ENCODE measurements at places on chromosomes 1 and 21.

DNA sequence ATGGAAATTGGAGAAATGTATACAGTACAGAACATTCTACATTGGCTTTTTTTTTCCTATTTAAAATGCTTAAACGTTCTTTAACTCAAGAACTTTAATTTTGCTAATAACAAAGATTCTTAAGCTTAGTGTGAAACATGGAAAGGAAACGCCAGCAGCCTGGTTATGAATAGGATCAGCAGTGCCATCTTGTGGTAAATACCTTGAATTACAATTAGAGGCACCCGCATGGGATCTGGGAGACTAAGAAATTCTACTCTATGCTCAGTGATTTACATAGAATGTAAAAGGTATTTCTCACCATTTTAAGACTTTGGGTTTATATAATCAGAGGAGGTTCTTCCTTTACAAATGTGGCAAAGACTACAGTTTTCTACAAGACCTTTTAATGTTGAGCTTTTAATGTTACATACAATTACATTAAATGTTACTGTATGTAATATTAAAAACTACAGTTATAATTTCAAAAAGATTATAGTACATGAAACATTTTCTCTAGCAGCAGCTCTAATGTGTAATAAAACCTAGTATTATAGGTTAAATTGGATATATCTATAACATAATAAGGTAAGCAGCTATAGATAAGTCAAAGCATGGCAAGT is 32.1 kb upstream of the APOBEC4 start:
- no peak for DNase-seq

DNA sequence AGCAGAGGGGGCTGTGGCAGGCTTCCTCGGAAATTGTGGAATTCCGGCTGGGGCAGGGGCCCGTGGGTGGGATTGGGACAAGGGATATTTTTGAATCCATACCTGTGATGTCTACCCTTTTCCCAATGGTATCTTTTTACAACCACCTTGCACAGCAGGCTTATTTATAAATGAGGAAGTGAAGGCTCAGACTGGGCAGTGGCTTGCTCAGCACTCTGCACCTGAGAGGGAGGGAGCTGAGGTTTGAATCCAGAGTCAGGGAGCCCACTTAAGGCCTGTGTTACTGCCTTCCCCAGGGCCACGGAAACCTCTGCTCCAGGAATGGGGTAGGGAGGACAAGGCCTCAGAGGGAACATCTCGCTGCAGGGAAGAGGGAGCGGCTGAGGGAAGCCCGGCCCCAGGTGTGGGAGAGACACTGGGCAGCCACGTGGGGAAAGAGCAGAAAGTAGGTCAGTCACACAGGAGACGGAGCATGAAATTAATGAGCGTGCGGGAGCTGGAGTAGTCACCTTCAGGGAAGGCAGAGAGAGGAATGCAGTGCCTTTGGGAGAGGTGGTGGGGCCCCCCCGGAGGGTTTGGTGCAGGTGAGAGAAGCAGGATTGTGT is 35.4 kb upstream of the SCMH1 start:
- peak; percentile 43 for DNase-seq

DNA sequence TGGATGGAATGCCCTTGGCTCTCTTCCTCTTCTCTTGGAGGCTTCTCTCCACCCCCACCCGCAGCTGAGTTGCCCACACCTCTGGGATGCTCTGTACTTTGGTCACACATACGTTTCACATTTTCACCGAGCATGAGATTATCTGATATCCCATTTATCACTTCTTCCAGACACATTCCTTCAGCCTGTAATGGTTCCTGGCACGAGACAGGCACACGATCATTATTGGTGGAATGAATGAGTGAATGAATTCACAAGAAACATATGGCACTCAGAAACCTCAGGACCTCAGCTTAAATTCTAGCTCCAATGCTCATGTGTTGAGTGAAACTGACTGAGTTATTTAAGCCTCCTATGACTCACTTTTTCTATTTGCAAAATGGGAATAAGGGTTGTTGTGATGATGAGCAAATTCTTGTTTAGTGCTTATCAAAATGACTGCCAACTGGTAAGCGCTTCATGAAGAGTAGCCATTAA is 242.7 kb upstream of the JUN start:
- no peak for DNase-seq

GRCh38 chr1:151997284-151997570 is 3.6 kb upstream of the S100A10 start:
- no peak for DNase-seq

GRCh38 chr1:193185901-193186731 is at the start of gene B3GALT2:
B3GALT2 (minus strand) TSS chr1:193186613; CDS start chr1:193181562, 5,051 bp downstream.
- DNase-seq, result no peak

GRCh38 chr1:156172696-156173470 is 19.5 kb downstream of the SEMA4A start:
- DNase-seq, result no peak

DNA sequence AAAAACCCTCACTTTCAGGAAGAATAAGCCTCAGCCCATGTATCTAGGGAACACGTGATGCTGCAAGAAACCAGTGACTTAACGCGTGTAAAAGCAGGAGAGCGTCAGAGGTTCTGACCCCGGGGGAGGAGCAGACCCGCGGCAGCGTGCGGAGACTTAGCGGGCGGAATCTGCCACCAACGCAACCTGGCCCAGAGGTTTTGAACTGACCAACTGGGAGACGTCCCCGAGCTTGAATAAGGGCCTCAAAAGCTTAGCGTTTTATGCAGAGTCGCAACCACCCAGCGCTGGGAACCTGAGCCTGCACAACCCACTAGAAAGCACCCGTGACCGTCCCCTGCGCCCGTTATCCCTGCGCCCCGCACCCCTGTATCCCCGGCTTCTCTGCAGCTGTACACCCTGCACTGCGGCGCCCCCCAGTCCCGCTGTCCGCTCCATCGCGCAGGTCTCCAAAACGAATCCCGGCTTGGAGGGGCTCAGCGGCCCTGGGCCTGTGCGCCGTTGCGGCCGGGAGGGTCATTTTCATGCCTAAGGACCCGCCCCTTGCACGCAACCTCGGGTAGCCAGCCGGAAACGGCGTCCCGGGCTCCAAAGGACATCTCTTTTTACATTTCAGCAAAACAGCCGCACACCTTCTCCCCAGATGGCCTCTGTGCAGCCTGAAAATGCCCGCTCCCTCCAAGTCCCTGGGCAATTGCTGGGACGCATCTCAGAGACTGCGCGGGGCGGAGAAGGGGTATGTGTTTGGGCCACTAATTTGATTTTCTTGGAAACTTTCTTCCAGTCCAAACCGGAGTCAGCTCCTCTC is 29.4 kb upstream of the TRIM17 start:
- DNase-seq, result peak; percentile 36

GRCh38 chr1:240888039-240888786 is 276.3 kb upstream of the GREM2 start:
- no peak for DNase-seq

- DNase-seq, result no peak
Observed at GRCh38 chr1:43435146-43436145, 18.3 kb downstream of the HYI start.

GRCh38 chr1:235597867-235598553 is 51.6 kb downstream of the GNG4 start:
- DNase-seq, result no peak

DNA sequence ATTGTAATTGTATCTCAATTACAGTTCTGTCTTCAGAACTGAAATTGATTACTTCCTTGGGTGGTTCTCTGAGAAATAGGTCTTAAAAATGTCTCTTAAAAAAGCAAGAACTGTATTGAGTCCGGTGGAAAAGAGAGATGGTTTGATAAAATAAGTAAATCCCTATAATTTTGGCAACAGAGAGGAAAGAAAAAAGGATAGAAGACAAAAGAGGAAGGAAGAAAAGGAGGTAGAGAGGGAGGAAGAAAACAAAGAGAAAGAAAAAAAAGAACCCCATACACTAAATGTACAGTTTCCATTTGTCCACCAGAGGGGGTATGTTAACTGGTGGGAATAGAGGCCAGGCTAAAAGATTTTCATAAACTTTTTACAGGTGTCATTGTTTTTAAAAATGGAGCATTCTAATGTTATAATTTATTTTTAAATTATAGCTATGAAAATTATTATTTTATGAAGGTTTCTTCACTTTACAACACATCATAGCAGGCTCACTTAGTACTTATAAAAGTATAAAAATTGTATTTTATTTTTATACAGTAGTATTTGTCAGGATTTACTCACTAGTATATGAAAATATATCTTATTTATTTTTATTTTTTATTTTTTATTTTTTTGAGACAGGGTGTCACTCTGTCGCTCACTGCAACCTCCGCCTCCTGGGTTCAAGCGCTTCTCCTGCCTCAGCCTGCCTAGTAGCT is 2.1 kb upstream of the UBE2T start:
- DNase-seq, result peak; percentile 89

DNA sequence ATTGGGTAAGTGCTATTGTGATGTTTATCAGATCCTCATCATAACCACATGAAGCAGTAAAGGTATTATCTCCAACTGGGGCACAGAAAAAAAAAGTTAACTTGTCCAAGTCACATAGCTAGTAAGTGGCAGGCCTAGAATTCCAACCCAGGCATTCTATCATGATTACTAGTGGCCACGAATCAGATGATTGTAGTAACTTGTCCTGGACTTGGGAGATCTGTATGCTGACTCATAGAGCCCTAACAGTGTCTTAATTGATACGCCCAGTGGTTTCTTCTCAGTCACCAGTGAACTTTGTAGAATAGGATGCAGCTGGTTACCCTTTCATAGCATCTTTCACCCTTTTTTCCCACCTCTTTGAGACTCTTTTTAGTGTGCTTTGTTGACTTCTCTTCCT is 91.1 kb upstream of the UBE2U start:
- no peak for DNase-seq

- no peak for DNase-seq
Observed at GRCh38 chr1:60825593-60825992, 256.8 kb upstream of the NFIA start.

DNA sequence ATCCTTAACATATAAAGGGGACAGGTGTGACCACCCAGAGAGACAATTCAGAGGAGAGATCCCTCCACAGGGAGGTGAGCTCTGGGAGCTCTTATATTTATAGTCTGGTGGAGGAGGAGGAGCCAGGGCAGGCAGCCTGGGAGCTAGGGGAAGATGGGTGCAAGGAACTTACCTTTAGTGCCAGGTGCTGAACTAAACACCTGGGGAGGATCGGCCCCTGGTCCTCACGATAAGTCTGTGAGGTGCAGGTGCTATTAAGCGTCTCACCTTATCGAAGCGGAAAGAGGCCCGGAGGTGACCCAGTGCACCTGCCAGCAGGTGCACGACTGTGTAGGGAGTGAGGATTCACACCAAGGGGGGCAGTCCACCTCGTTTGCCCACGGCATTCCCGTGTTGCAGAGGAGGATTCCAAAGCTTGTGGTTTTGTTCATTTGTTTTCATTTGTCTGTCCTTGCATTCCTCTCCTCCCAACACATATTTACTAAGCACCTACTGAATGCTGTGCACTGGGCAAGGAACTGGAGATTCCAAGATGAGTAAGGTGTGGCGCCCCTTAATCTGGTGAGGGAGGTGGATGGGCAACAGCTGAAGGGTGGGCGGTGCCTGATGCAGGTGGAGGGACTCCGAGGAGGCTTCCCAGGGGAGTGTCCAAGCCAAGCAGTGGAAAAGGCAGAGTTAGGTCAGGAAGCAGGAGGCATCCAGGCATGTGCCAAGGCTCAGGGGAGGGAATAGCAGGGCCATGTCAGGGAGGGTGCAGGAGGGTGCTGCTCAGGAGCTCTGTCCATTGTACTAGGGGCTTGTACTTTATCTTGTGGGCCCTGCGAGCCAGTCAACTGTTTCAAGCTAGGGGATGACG is 11.5 kb downstream of the ARHGEF10L start:
- peak; percentile 76 for DNase-seq

DNA sequence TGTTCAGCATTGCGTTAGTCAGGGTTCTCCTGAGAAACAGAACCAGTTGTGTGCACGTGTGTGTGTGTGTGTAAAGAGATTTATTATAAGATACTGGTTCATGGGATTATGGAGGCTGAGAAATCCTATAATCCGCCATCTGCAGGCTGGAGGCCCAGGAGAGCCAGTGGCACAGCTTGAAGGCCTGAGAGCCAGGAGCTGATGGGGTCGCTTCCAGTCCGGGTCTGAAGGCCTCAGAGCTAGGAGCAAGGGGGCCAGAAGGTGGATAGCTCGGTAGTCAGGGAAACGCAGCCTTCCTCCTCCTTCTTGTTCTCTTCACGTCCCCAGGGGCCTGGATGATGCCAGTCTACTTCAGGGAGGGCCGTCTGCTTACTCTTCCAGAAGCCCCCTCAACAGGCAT is 37.7 kb downstream of the FAAP20 start:
- DNase-seq, result no peak

DNA sequence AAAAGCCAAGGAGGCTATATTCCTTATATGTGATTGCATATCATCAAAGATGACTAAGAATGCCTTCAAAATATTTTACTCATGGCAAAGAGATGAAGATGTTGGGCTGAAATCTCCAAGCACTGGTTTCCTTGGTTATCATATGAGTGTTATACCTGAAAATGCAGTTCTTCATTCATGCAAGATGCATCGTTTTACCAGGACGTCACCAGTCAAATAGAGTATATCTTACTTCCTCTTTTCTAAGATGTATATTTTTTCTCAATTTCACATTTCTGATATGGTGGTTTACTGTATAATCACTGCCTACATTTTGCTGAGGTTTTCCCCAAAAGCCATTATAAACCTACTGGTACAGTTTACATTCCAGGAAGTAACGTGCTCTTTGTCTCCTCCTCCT is 1085.7 kb downstream of the NCAM2 start:
- no peak for DNase-seq

Data from DMS79 treated with DMSO at 0.1 percent for 48 hours (cell line).